ENCODE measurements at places on chromosomes 6 and 20.

DNA sequence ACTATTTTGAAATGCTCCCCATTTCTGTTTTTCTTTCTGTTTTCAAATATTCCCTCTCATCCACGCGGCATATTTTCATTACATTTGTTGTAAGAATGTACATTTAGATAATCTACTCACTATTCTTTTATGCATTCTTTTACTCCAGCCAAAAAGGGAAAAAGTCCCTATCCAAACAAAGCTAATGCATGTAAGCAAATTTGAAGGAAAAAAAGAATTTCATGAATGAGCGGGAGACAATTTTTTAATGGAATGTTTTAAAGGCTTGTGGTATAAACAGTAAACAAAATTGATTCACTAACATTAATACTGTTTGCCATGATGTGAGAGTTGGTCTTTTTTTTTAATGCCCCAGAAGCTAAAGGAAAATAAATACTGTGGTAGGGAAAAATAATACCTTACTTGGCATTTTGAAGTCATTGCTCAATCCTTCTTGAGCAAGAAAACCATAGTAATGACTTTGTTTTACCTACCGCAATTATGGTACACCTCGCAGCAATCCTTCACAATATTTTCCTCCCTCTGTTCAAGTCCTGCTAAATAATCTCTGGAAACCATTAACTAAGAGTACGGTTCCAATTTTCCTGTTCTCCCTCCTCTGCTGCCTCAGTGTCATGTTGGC lies 79.0 kb downstream of the BACH2 start:
- DNase-seq: no peak

DNA sequence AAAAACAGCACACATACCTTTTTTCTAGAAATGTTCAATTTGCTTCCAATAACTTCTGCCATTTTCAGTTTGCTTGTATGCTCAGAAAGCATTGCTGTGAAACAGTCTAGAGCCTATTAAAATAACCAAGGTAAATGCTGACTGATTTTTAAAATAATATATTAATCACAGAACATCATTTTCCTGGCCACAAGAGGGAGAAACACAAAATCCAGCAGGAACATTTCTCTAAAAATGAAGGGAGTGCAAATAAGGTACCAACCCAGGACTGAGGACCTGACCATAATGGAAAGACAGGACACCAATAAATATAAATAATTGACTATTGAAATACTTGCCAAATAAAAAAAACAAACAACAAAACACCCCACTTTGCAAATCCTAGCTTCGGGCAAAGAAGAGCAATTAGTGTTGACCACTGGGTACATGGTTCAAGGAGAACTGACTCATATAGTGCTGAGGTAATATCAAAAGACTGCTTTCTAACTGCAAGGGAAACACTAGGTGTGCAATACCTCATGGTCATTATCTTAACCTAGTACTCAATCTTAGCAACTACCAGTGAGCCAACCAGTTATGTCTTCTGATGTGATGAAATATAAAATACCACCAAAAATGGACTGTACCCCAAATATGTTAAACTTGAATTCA lies 42.9 kb downstream of the MDN1 start:
- DNase-seq: no peak

DNA sequence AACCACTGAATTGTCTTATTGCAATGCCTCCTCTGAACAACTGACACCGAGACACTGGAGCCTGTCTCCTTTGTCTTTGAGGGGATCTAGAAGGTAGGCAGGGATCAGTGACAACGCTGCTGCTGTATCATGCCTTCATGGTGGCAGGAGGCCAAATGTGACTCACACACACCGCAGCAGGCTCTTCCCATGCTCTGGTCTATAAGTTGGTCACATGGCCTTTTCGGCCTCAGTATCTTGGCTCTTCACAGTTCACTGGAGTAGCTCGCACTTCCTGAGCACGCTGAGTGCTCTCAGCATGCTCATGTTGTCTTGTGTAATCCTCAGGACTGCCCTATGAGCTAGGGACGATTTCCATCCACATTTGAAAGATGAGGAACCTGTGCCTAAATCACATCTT lies 167.4 kb upstream of the PCSK2 start:
- no peak for DNase-seq

DNA sequence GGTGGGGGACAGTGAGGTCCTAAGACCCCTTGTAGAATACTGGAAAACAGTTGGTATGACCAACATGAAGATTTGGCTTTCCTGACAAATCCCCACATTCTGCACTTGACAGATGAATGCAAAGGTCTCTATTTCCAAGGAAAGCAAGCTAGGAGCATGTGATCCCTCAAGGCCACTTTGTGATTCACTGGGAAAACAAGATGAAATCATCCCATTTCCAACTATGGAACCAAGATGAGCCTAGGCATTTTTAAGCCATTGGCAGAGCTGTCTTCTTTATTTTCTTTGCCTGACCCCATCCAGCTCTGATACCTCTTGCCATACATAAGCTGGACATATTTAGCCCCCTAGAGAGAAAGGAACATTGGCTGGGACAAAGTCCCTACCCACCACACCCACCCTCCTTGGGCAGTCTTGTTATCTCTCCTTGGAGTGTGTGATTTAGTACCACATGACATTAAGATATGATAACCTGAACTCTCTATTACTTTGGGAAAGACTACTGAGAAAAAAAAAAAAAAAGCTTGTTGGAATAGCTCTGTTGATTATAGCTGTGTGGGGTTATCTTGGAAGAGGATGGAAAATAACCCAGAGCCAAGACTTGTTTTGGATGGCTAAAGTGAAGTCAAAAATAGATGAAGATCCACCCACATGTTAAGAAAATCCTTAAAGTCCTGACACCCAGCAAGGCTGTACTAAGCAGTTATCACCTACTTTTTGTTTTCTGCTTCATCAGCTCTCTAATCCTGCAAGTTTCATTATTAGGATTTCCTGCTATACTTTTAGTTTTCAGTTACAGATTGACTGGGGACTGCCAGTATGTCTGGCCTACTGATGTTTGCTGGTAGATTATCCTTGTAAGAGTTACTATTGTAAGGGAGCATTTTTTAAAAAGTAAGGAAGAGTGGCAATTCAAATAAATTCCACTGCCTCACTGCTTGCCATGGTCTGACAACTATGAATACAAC lies 90.1 kb upstream of the PREP start:
- DNase-seq: no peak

DNA sequence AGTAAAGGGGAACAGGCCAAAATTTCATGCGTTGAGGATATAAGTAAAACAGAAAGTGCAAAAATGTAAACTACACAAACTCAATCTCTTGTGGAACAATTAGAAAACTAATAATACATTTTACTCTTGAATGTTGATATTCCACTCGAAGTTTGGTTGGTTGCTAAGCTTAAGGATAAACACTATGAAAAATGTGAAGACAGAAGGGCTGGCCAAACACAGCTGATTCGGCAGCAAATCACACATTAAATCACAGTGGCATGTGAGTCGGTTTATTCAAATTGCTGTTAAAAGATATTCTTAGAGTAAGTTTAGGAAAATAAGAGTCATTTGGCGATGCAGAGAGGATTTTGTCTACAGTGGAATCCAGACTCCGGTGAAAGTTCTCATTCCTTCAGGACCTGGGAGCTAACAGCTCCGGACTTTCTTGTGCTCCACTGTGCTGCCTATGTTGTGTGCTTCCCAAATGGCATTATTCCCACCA lies 1.4 kb upstream of the EPM2A start:
- DNase-seq: no peak

GRCh38 chr6:116773886-116774285 lies 8.4 kb upstream of the FAM162B start:
- no peak for DNase-seq

DNA sequence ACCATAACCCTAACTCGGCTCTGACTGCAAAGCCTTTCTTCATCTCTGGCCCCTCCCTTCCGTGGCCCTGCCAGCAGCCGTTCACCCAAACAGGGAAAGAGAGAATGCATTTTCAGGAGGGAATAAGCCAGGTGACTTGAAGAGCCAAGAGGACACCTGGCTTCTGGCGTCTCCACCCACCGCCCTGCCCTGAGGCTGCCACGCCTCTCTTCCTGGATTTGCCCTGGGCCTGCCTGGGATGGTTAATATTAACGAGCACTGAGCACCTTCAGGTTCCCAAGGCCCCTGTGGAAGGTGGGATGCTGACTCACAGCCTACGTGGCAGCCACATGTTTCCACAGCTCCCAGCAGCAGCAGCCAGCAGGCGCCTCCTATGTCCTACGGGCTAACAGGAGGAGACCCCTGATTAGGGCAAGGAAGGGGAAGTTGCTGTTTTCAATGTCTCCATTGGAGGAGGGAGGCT lies 138.0 kb upstream of the RREB1 start:
- no peak for DNase-seq

DNA sequence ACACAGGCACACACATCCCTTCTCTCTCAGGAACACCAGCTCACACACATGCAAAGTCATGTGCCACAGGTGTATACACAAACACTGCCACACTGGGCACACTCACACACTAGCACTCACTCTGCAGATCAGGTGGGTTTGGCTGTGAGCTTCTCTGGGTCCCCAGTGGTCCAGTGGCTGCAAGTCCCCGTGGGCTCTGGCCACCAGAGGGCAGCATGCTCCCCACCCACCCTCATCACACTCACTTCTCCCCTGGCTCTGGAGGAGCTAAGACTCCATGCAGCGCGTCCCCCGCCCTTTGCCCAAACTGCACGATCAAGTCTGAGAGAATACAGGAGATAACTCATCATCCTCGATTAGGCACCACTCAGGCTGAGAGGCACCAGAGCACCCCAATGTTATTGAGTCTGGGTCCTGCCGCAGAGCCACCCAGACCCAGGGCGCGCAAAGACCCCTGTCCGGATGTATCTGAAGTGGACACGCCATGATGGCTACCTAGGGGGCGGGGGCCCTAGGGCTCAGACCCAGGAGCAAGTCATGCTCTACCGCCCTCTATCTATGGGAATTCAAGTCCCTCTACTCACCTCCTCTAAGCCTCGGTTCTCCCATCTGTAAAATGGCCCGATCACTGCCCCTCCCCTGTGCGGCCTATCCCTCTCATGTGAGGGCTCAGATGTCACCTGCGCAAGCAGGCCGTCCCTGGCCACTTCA lies 90.5 kb downstream of the GRM4 start:
- DNase-seq: no peak

GRCh38 chr6:43707269-43707668 lies 19.7 kb upstream of the MRPS18A start:
- no peak for DNase-seq

DNA sequence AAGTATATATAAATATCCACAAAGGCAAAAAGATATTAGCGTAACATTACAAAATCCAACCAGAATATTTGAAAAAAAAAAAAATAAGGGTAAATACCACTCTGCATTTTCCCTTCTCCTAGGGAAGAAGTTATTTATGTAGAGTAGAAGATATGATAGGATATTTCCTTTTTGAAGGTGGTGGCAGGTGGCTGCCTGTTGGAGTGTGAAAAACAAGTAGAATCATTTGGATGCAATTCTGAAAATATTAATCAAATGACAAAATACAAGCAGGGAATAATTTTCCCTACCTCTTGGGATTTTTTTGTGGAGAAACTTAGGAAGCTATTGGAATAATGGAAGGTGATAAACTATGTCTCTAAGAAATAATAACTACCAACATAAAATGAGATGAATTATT lies 62.5 kb upstream of the OGFRL1 start:
- no peak for DNase-seq

DNA sequence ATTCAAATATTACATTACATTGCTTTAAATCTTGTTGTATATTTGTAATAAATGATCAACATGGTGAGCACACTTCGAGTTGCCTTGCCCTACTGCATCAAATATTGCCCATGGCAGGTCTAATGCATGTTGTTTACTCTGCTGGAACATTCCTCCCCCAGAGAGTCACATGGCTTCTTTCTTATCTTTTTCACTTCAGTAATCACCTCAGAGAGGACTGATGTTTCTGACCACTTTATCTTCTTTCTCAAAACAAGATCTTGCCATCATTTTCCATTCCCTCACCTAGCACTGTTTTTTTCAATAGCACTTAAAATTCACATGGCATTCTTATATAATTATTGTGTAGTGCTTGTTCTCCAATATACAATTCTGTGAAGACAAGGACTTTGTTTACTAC lies 243.5 kb upstream of the THEMIS start:
- DNase-seq: no peak

GRCh38 chr6:118356054-118356453 lies 192.0 kb upstream of the PLN start:
- DNase-seq: no peak

DNA sequence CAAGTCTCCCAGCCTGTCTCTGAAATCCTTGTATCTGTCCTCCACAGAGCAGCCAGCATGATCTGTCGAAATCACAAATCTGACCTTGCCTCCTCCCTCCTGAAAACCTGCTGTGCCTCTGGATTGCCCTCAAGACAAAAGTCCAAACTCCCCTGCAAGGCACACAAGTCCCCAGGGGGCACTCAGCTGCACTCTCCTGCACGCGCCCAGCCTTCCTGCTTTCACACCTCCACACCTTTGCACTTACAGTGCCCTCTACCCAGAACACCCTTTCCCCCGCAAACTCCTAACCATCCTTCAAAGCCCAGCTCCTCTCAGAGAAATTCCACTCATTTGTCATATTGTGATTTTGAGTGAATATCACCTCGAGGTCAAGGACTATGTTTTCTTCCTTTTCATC lies 83.4 kb upstream of the TOP1 start:
- DNase-seq: no peak

DNA sequence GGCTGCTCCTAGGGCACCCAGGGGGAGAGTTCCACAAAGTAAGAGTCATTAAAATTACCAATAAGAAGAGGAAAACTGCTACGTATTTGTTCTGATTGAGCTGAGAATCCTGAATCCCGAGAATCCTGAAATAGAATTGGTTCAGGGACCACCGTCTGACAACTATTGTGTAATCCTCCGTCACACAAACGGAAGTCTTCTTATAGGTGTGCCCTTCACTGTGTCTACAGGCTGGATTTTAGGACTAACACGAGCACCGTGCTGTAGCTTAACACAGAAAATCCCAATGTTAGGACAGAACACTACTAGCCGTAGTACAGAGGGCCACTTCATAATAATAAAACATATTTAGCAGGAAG lies 50.6 kb upstream of the RNF182 start:
- DNase-seq: no peak

DNA sequence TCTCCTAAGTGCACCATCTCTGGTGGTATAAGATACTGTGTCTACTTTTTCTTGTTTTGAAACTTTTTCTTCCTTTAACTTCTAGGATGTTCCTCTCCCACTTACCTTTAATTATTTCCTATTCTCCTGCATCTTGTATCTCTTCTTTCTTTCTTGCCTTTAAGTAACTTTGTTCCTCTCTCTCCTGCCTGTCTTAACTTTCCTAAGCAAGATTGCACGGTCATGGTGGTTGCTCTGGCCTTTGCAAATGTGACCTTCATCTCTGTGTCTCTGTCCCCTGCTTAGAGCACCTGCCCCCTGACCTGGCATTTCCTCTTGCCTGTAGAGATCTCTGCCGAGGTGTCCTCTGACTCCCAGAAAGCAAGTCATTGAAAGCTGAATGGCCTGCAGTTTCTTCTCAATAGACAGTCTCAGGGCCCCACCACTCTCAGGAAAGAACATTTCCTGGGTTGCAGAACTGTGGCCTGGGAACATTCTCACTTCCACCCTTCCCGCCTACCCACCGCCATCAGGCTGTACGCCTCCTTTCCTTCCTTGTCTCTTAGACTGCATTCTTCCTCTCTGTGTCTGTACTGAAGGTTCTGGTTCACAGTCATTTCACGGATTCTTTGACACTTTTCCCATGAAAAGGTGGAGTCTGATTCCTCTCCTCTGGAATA lies 12.8 kb downstream of the ZDHHC14 start:
- DNase-seq: no peak
